ENCODE measurements at places on chromosomes 7 and 10. TPM values are rescaled to one million over a fixed set of nuclear protein-coding genes. Genes with fewer than 3 reads are reported as not detected.

Gene SPDYE2B
- not detected for polyA plus RNA-seq

Gene PRKRIP1
- 12.5 TPM for polyA plus RNA-seq

Gene ATOH7
- 0.04 TPM for polyA plus RNA-seq

Gene LEP
- polyA plus RNA-seq = 0.50 TPM

Gene CHRM2
- not detected for polyA plus RNA-seq

Gene CPN1
- not detected for polyA plus RNA-seq

Gene CYP3A4
- polyA plus RNA-seq = not detected

Gene CLIP2
- polyA plus RNA-seq = 4.1 TPM

Gene CALML5
- 11.4 TPM for polyA plus RNA-seq

Gene LIPK
- 0.56 TPM for polyA plus RNA-seq

Gene AKR1D1
- polyA plus RNA-seq = not detected

Gene NRCAM
- polyA plus RNA-seq = 5.2 TPM

Gene BHLHA15
- not detected for polyA plus RNA-seq

Measured in keratinocyte (primary cell).